ENCODE measurements at places on chromosomes 12 and 14.

DNA sequence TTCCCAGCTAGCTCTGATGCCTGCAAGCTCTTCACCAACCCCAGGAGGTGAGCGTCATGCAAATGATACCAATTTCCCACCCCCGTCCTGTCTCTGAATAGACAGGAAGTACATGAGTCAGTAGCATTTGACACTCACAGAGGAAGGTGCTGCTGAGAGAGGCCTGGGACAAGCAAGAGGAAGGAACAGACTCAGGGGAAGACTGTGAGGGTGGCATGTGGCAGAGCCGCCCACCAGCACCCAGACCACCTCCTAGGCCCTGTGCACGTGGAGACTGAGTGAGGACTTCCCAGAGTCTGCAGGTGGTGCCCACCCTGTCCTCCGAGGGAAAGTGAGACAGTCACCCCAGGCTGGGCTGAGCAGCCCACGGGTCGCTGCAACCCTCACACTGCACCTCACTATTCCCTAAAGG is 199.5 kb upstream of the SFSWAP start:
- peak; percentile 27 for DNase-seq

- DNase-seq: no peak
Measured at GRCh38 chr14:100725587-100726387, 905 bp upstream of the DLK1 start.

DNA sequence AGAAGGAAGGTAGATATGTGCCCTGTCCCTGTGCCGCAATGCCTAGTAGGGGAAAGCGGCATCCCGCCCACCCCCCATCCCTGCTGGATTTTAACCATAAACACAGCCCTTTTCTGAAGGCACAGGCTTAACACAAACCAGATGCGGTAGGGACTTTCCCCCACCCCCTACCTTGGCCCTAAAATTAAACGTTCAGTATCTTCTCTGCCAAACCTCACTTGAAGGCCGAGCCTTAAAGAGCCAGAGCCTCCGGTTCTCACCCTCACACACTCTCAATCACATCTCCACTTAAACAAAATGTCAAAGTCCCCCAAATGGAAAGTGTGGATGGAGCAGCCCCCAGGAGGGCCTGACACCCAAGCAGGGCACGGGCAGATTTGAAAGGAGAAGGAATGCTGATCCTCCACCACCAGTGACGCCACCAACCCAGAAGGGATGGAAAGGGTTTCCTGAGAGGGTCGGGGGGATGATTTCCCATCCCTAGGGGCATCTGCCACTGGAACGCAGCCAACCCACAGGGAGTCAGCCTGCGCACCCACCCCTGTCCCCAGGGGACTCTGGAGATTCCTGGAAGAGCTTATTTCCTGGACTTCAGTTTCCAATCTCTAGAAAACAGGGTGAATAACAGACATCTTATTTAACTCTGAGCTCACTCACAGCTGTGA is 26.4 kb downstream of the ACTN1 start:
- DNase-seq: no peak

- DNase-seq: no peak
Measured at GRCh38 chr12:110073049-110073831, 24.9 kb upstream of the C12orf76 start.

DNA sequence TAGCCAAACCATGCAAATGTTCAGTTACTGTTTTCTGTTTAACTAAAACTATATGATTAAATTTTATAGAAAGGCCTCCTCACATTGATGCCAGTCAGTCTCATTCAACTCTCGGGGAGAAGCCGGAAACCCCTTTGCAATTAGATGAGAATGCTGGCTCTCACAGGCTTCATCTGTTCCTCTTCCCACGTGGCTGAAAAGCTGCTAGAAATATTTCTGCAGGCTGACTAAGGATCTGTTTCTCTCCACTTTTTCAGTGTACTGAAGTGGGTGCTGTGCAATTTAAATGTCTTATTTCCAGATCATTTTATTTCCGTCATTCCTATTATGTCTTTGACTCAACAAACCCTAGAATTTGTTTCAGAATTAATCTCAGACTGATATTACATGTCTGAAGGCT is 17.4 kb upstream of the KCNH3 start:
- DNase-seq: no peak

DNA sequence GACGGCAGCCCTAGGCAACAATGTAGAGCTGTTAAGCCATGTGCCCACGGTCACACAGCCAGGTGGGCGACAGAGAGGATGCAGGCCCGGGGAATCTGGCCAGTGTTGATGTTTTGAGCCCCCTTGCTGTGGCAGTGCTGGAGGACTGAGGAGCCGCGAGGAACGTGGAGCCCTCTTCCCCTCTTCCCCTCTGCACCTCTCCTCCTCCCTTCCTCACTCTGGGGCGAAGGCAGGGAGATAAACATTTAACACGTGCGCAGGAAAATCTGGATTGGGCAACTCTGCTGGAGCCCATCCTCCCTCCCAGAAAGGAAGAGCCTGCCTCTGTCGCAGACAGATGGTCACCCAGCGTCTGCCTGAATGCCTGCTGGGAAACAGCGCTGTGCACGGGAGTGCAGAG is 376.8 kb downstream of the FUT8 start:
- DNase-seq: no peak

DNA sequence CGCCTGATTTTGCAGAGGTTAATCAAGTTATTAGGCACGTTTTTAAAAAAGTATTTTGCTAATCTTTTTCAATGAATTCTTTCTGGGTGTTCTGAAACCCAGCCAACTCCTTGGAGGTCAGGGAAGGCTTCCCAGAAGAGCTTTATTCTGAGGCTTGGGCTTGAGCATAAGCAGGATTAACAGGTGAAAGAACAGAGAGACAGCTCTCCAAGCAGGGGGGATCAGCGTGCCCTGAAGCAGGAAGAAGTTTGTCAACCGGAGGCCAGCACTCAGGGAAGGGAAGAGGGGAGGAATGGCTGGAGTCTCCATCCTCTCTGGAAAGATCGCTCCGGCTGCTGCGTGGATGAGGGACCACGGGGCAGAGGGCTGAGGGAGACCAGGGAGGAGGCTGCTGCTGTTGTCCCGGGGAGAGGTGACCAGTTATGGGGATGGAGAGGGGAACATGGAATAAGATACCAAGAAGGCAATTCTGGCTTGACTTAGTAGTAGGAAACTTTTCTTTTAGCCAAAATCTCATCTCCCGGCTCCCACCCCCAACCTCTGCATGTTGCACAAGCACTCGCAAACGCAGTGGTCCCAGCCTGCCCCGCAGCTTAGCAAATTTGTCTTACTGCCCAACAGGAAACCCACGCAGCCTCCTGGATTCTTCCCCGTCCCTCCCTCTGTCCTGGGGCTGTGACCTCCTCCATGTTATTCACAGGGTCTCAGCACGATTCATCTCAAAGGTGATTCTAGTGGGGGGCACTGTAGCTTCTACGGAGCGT is 1.1 kb upstream of the SSH1 start:
- no peak for DNase-seq

GRCh38 chr12:64826234-64826633 is 1.8 kb downstream of the TBC1D30 start:
- DNase-seq: no peak

DNA sequence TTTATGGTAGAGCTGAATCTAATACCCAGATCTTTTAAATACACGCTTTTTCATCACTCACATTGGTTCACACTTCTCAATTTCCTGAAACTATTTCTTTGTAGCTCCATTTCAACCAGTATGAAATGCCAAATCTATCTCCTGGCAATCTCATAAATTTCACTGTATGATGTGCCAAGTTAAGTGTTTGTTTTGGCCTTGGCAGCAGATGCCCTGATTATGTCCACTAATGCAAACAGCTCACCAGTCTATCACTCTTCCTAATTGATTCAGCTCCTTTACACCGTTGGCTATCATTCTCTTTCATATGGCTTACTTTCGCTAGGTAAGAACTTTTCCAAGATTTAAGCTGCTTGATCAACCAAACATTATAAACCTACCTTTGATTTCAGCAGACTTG is 58.6 kb downstream of the ZFC3H1 start:
- no peak for DNase-seq

All from stimulated activated CD8-positive, alpha-beta memory T cell treated with anti-CD3 and anti-CD28 coated beads, Interleukin-12 subunit alpha, Interleukin-12 subunit beta, amount 100 ng/mL, for 4 hours (primary cell).